Pancreas (tissue), 10 donors: ENCODE measurements at places on chromosomes 2 and 18. TPM values are rescaled to one million over a fixed set of nuclear protein-coding genes. Genes with fewer than 3 reads are reported as not detected.

The TNS1 gene
- 123 TPM for total RNA-seq

The NDUFAF7 gene
- 4.7 TPM for total RNA-seq

The LCLAT1 gene
- total RNA-seq = 11.3 TPM

DNA sequence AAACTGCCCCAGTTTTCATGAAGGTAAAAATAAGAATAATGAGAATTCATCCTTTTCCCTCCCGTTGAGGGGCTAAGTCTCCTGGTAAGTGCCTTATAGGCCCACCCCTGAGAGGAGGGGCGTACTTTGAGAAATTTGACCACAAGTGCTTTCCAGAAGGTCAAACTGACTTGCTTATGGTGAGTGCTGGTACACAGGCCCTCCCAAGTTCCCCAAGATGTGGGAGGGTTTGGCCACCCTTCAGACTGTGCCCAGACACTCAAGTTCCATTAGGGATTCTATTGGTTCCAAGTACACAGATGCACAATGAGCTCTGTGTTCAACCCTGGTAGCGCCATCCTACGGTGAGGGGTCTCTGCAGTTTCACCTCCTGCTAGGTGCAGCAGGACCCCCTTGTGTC is 205.1 kb downstream of the CTIF start:
- no peaks in the 10 kb centered on the region for H3K36me3 ChIP-seq
- no peaks in the 10 kb centered on the region for H3K27me3 ChIP-seq
- peak overlapping the region; percentile 12 for H3K27ac ChIP-seq

- H3K27me3 ChIP-seq = no peaks in the 10 kb centered on the region
- H3K4me3 ChIP-seq = no peak overlapping the region
- no peak for DNase-seq
- no peak overlapping the region for H3K27ac ChIP-seq
- no peaks in the 10 kb centered on the region for H3K36me3 ChIP-seq
These were observed 51.3 kb upstream of the SP3 start for GRCh38 chr2:174016447-174016846.

- no peak for DNase-seq
- H3K27me3 ChIP-seq = no peaks in the 10 kb centered on the region
- H3K4me1 ChIP-seq = no peaks in the 10 kb centered on the region
- no peaks in the 10 kb centered on the region for H3K36me3 ChIP-seq
These were observed 951.1 kb upstream of the CNTNAP5 start for GRCh38 chr2:123073956-123074355.
